ENCODE measurements at places on chromosomes 2 and 18.

- no peak for DNase-seq
These were observed 29.3 kb upstream of the ACAA2 start for GRCh38 chr18:49842656-49843055.

- DNase-seq = no peak
These were observed 27.7 kb downstream of the LAMA3 start for GRCh38 chr18:23716966-23717365.

DNA sequence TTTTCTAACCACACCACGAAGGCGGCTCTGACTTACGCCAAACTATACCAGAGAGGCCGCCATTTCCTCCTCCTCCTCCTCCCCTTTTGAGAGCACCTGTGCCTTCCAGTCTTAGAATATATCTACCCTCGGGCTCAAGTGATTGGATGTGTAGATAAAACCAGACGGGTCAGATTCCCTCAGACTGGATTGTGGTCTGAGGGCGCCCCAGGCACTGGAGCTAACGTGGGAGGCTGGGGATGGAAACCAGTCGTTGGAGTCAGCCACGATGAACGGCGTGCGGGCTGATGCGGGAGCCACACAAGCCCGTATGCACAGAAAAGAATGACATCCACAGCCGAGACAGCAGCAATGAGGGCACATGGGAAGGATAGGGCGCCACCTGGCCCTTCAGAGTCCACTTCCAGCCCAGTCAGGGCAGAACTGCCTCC, 12.3 kb upstream of the ODC1 start:
- no peak for DNase-seq

GRCh38 chr2:237585590-237586221, 4.8 kb downstream of the RAB17 start:
- no peak for DNase-seq

DNA sequence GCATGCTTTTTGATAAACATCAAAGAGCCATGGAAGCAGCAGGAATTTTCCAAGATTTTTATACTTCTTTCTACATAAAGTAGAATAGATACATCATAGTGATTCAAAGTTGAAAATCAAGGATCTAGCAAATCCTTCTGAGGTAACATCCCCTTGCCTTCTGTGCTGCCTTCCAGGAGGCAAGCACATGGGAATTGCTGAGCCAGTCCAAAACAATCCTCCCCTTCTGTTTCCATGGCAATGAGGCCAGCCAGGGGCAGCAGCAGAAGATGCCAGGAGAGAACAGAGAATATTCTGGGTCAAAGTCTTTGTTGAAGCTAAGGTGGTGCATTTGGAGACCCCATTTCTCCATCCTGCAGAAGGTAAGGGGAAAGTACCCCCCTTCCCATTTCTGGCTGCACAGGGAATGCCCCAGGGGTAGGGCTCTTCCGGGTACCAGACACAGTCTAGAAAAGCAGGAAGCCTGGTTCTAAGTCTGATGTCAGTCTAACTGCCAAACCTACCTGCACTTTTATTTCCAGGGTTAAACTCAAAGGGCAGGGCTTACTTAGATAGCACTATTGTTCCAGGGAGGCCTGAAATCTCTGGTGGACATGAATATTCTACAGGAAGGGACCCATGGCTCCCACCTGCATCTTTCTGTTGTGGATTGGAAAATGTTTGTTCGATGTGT, 22.1 kb downstream of the CENPA start:
- no peak for DNase-seq

Measured in HAP-1 (cell line).